Natural killer cell treated with Interleukin-12 subunit alpha and Interleukin-12 subunit beta and Interleukin-15 and Interleukin-18, amount 100 ng/mL, for 72 hours (primary cell): ENCODE measurements at places on chromosomes 3 and 15.

DNA sequence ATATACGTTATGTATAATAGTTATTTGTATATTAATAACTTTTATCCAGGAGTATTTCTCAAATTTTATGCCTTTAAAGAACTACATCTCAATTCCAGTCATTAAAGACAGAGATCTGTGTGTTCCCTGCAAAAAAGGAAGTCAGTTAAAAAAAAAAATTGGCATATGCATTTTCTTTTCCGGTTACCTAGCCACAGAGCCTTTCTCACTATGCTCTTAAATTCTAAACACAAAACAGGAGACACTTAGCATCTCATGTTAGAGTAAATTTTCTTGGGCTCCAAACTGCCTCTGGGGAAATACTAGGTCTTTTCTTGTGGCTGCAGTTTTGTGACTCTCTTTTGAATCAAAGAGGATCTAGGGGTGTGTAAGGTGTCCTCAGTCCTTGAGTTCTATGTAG, 105.9 kb downstream of the KCNH8 start:
- DNase-seq: no peak

GRCh38 chr15:88987934-88988671, 74.9 kb upstream of the MFGE8 start:
- DNase-seq: no peak

DNA sequence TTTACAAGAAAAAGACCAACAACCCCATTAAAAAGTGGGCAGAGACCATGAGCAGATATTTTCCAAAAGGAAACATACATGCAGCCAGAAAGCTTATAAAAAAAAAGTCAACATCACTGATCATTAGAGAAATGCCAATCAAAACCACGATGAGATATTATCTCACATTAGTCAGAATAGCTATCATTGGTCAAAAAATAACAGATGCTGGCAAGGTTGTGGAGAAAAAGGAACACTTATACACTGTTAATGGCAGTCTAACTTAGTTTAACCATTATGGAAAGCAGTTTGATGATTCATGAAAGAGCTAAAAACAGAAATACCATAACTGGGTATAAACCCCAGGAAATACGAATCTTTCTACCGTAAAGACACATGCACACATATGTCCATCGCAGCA, 76.3 kb downstream of the SUCNR1 start:
- DNase-seq: no peak

DNA sequence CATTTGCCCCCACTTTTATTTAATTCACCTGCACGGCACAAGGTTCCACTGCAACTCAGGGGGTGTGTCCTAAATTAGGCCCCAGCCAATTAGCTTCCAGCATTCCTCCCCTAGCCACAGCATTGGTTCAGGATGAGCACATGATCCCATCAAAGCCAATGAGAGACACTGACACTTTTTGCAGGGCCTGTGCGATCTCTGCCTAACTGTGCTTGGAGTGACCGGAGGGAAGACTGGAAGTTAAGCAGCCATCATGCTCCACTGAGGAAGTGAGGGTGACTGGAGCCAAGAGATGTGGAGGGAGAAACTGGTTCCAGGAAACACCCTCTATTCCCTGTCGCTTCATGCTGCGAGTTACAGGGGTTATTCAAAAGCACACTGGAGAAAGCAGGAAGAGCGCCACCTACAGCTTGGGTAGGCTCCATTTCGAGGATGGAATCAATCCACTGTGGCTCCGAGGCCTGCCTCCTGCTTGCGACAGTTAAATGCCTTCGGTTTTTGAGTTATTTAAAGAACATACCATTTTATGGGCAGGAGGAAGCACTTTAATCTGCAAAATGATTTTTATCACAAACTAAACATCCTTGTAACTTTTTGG, 122.2 kb upstream of the WNT5A start:
- DNase-seq: no peak

DNA sequence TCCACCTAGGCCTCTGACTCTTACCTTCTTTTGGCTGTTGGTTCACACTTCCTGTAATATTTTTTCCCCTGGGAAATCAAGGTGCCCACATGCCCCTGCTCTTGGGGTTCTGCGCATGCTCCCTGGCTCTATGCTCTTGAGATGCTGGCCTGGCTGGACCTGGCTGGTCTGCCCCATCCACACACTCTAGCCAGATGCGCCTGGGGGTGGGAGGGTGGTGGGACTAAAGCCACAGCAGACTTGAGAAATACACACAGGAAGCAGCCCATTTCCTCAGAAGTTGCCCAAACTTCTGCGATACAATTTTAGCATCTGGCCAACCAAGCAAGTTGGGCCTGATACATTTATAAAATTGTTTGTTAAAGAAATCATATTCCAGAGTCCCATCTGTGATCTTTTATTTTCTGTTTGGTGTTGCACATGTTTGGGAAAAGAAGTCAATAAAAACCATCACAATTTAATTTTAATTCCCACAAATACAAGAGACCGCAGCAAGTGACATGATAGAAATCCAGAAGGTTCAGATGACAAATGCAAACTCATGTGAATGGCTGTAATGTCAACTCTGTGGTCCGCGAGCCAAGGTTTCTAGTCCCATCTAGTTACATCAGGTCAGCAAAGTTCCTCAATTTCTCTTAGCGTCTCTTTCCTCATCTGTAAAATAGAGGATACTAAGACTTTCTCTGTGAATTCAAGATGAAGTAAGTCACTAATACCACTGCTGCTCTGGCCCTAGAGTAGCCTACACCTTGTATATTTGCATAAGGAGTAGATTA, 55.9 kb upstream of the MEF2A start:
- DNase-seq: no peak

GRCh38 chr15:52236013-52236412, 44.8 kb upstream of the GNB5 start:
- DNase-seq: no peak

DNA sequence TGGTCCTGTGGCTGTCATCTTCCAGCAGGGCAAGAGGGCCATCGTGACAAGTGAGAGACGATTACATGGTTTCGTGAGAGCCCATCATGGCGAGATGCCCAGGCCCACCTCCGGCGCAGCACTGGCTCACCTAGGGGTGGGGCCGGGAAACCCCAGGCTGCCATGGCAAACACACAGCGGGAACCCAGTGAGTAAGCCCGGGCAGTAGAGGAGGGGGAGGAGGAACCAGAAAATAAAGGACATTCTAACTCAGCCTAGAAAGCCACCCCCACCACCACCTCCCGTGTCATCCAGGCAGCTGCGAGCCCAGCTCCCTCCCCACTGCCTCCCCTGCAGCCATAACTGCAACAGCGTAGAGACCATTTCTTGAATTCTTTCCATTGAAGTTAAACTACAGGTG, 52.3 kb downstream of the PCSK6 start:
- DNase-seq: no peak

GRCh38 chr3:129398803-129399144, 29.7 kb downstream of the EFCAB12 start:
- no peak for DNase-seq

DNA sequence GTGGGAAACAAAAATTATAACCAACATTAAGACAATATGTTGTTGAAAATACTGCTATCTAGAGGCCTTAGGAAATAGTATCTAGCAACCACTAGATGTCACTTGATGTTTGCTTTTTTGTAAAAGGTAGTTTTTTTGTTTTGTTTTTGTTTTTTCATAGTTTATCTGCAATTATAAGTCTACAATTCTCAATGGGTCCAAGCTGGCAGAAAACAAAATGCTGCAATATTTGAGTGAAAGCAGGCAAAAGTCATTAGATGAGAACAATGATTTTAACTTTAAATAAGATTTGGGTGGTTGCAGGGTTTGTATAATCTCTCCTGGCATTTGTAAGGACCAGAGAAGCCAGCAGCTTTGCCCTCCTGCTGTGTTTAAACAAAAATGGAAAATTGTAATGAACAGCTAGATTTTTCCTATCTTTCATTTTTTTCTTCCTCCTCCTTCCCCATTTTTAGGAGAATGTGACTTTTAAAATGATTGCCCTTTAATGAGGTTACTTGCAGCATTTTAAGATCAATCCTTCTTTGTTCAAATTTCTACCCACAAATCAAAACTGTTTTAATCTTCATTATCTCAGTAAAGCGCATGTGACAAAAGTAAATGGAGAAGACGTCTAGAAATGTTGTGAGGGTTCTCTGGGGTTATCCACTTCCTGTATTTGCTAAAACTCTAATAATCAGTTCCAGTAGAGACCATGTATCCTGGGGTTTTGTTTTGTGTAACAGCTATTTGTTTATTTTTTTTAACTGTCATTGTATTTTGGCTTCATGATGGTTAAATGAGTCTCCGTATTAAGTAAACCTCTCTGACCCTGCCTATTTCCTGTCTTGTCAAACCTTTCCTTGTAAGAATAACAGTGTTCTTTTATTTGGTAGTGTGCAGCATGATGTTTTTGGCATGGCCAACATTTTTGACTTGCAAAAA, 27.3 kb downstream of the DUT start:
- no peak for DNase-seq

DNA sequence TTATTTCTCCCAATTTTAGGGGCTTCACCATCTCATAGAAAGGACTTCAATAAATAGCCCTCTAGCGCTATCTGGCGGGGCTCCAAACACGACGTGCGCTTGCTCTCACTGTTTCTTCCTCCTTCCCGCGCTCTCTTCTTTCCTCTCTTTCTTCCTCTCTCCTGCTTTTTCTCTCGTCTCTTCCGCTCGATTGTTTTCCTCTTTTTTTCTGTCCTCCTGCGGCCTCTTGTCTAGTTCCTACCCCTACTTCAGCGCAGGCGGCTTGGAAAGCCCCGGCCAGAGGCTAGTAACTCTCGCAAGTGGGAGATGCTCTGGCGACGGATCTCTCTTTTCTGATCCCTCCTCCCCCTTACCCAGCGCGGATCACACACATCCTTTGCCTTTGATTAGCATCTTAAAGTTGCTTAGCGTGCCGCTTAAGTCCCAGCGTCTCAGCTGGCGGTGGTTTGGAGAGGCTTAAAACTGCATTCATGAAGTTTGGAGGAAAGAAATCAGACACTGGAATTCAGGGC, 6.2 kb upstream of the MEIS2 start:
- no peak for DNase-seq

GRCh38 chr3:54988838-54989630, 61.2 kb upstream of the LRTM1 start:
- no peak for DNase-seq

DNA sequence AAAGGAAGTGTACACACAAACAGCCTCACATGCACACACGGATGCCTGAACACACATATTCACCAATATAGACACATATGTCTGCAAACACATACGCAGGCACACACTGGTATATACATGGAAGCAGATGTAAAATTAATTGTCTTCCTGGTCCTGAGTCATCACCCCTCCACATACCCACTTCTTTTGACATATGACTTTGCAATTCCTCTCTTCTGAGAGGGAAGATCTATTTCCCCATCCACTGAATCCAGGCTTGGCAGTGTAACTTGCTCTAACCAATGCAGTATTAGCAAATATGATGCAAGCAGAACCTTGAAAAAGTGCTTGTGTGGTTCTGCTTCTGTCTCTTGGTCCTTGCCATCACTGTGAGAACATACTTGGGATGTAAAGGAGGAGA, 76.8 kb upstream of the HRH1 start:
- no peak for DNase-seq

DNA sequence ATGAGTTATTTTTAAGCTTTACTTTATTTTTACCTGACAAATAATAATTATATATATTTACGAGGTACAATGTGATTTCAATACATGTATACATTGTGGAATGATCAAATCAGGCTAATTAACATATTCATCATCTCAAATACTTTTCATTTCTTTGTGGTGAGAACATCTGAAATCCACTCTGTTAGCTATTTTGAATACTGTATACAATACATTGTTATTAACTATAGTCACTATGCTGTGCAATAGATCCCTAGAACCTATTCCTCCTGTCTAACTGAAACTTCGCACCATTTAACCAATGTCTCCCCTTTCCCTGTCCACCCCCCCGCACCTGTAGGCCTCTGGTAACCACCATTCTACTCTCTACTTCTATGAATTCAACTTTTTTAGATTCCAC, 7.9 kb upstream of the SPPL2A start:
- no peak for DNase-seq

- no peak for DNase-seq
Observed at GRCh38 chr3:178457511-178457910, 78.7 kb upstream of the KCNMB2 start.

- DNase-seq: no peak
Observed at GRCh38 chr3:24972491-24972890, 455.6 kb upstream of the RARB start.

GRCh38 chr3:142660893-142661292, 62.9 kb upstream of the TRPC1 start:
- DNase-seq: no peak

DNA sequence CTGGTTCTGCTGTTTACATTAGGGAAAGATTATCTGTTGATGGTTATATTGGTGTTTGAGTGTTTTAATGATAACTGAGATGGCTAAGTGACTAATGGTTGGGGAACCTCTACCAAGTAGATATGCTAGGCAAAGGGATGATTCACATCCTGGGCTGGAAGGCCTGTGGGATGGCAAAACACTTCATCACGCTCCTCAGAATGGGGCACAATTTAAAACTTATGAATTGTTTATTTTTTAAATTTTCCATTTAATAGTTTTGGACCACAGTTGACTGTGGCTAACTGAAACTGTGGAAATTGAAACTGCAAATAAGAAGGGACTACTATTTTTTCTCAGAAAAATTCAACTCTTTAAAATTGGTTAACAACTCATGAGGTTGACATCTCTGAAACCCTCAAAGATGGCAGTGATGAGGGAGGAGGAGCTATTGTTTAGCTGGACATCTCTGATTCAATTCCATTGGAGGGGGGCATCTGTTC, 100.5 kb upstream of the ZBED2 start:
- DNase-seq: no peak

- DNase-seq: peak; percentile 59
Observed at GRCh38 chr3:49716169-49716568, 3.3 kb downstream of the AMIGO3 start.

DNA sequence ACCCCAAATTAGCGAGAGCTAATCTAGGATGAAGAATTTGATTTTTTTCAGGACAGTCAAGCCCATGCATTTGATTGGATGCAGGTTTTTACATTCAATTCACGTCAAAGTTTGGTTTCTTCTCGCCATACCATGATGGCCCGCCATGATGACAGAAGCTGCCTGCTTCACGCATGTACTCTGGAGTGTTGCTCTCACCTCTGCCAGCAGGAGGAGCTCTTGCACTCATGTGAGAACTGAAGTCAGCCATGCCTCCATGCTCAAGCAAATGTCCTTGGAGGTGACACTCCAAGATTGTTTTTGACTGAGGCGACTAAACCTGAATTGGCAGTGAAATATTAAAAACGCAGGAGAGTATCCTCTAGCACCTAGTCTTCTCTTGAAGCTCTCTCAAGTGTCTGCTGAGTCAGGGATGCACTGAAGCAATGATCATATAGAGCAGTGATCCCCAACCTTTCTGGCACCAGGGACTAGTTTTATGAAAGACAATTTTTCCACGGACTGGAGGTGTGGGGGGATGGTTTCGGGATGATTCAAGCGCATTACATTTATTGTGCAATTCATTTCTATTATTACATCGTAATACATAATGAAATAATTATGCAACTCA, 120.9 kb downstream of the SAMMSON start:
- DNase-seq: no peak

GRCh38 chr15:101470548-101471239, 18.8 kb downstream of the PCSK6 start:
- DNase-seq: peak; percentile 44
